ENCODE measurements at places on chromosomes 3 and 15.

GRCh38 chr3:193599393-193599792, 6.4 kb downstream of the OPA1 start:
- DNase-seq: no peak

DNA sequence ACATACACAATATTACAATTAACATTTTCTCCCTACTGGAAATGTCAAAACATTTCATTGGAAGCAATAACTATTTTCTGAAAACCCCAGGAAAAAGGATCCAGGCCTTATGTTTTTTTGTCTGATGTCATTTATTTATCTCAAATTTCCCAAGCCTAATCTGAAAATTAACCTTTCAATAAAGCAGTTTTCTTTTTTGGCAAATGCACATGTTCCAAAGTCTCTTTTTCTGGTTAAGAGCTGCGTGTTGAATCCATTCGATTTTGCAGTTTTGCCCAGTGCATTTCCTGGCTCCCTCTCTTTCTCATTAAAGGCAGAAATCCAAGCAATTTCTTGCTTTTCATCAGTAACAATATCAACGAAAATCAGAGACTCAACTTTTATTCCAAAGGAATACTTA, 222.3 kb downstream of the NR1D2 start:
- no peak for DNase-seq

DNA sequence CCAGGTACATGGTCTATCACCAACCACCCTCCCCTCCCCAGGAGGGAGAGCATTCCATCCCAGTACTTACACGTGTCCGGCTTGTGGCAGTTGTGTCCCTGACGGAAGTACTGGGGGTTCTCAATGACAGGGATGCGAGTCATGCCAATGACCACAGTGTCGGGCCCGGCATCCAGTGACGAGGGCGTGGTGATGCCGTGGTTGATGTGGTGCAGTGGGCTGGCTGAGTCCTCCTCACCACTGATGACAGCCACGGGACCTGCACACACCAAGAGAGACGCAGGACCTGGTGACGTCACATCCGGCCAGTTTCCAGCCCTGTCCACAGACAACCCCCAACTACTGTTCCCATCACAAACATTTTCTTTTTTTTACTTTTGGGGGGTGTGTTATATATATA, 223.8 kb downstream of the NTRK3 start:
- peak; percentile 70 for DNase-seq

DNA sequence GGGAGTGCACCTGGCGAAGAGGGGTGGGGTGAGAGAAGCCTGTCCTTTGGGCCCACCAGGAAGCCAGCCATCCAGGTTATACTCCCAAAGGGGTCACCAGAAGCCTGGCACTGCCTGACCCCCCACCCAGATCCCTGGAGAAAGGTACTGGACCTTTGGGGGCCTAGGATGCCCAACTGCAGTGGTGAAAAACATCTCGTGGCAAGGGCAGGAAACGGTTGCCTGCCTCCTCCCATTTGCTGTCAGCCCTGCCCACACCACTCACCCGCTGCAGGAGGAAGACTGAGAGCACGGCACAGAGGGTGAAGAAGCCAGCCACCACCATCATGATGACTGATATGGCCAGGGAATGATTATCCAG, 2.2 kb upstream of the ULK3 start:
- no peak for DNase-seq

DNA sequence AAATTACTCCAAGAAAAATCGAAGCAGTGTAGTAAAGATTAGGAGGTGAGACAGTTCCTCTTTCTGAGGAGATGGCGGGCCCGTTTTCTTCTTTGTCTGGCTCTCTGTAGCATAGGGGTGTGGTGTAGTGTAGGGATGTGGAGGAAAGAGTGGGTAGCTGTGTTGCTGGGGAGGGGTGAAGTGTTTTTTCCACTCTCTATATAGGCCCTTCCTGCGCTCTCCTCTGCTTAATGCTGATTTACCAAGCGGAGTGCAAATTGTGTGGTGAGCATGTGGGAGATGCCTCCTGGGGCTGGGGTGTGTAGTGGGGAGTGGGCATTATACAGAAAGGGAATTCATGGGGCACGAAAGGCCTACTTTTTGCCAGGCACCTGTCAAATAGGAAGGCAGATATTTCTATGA, 94.9 kb downstream of the ST6GAL1 start:
- no peak for DNase-seq

DNA sequence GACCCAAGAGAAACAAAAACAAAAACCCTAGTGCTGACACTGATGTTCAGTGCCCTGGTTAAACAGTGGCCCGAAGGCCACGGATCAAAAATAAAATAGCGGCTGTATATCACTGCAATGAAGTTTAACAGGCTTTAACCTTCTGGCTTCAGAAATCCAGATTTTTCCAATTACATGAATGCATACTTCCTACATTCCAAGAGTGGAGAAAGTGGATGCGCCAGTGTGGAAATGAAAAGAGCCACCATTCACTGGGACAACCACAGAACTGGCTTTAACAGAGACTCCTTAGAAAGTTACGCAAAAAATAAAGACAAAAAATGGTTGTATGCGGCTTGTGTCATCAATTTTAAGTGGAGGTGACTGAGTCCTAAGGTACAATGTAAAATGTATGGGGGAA, 522.2 kb downstream of the FHIT start:
- DNase-seq: no peak

GRCh38 chr3:164732166-164732565, 346.1 kb downstream of the SI start:
- no peak for DNase-seq

- DNase-seq: peak; percentile 66
Measured at GRCh38 chr3:183698756-183699155, 1.2 kb downstream of the YEATS2 start.

All from RKO (cell line).